Osteoblast (primary cell): ENCODE measurements at places on chromosomes 2 and 18. TPM values are rescaled to one million over a fixed set of nuclear protein-coding genes. Genes with fewer than 3 reads are reported as not detected.

LYG2 gene
- total RNA-seq = not detected in 2 replicates

SLC9A4 gene
- total RNA-seq = not detected in 2 replicates

PLCD4 gene
- 2.5 and 4.4 TPM in 2 replicates for total RNA-seq

CGREF1 gene
- 6.8 and 14.5 TPM in 2 replicates for total RNA-seq

ARHGAP15 gene
- total RNA-seq = 0.88 and 2.2 TPM in 2 replicates

SP5 gene
- total RNA-seq = not detected in 2 replicates

PPP1R7 gene
- 46.7 and 73.7 TPM in 2 replicates for total RNA-seq

NEU4 gene
- total RNA-seq = not detected in 2 replicates

AGXT gene
- not detected in 2 replicates for total RNA-seq

UGT1A3 gene
- total RNA-seq = not detected in 2 replicates

TMEM163 gene
- under 0.01 TPM in 1 of 2 replicates, not detected in the other for total RNA-seq

METTL4 gene
- 8.8 and 10.5 TPM in 2 replicates for total RNA-seq

SERPINB10 gene
- 0.29 TPM in 1 of 2 replicates, not detected in the other for total RNA-seq

ABCG8 gene
- not detected in 2 replicates for total RNA-seq

TGOLN2 gene
- total RNA-seq = 124 and 129 TPM in 2 replicates

IRS1 gene
- total RNA-seq = 24.5 and 27.9 TPM in 2 replicates

MORN2 gene
- 16.6 and 16.8 TPM in 2 replicates for total RNA-seq

ALPI gene
- not detected in 2 replicates for total RNA-seq

ANKRD30B gene
- total RNA-seq = 6.9 and 11.5 TPM in 2 replicates

PJVK gene
- total RNA-seq = 2.1 and 2.5 TPM in 2 replicates

CD8B2 gene
- total RNA-seq = not detected in 2 replicates

TUBB8B gene
- not detected in 2 replicates for total RNA-seq

GLI2 gene
- 3.8 and 10.1 TPM in 2 replicates for total RNA-seq

RFX8 gene
- total RNA-seq = 7.6 and 10.0 TPM in 2 replicates

CNDP1 gene
- total RNA-seq = not detected in 2 replicates

RESP18 gene
- total RNA-seq = not detected in 2 replicates

HOXD3 gene
- 1.1 and 2.1 TPM in 2 replicates for total RNA-seq

RNF25 gene
- 32.4 and 41.6 TPM in 2 replicates for total RNA-seq

DPP4 gene
- 192 and 256 TPM in 2 replicates for total RNA-seq

SCN7A gene
- total RNA-seq = not detected in 2 replicates

CDCA7 gene
- total RNA-seq = 0.59 and 1.1 TPM in 2 replicates

WDFY1 gene
- 74.6 and 83.4 TPM in 2 replicates for total RNA-seq

TMEM198 gene
- total RNA-seq = 1.1 and 1.5 TPM in 2 replicates

KIF5C gene
- 0.29 and 0.36 TPM in 2 replicates for total RNA-seq

RPRM gene
- total RNA-seq = 0.29 and 0.36 TPM in 2 replicates

MIB1 gene
- 56.9 and 64.4 TPM in 2 replicates for total RNA-seq

RUFY4 gene
- not detected in 2 replicates for total RNA-seq

SLC40A1 gene
- 10.9 and 13.6 TPM in 2 replicates for total RNA-seq

FOXD4L1 gene
- total RNA-seq = under 0.01 and 0.29 TPM in 2 replicates

SLC8A1 gene
- 77.2 and 82.9 TPM in 2 replicates for total RNA-seq

PHOSPHO2 gene
- 3.6 and 5.0 TPM in 2 replicates for total RNA-seq

C2orf15 gene
- 0.59 TPM in 1 of 2 replicates, not detected in the other for total RNA-seq

PLEKHH2 gene
- total RNA-seq = 18.8 and 19.2 TPM in 2 replicates

GPR45 gene
- total RNA-seq = not detected in 2 replicates

CPO gene
- not detected in 2 replicates for total RNA-seq

ABCB11 gene
- under 0.01 TPM in 1 of 2 replicates, not detected in the other for total RNA-seq

TMEM87B gene
- 33.7 and 38.9 TPM in 2 replicates for total RNA-seq

EVX2 gene
- under 0.01 TPM in 1 of 2 replicates, not detected in the other for total RNA-seq

DTNA gene
- total RNA-seq = 10.1 and 11.5 TPM in 2 replicates

SCN3A gene
- total RNA-seq = 0.59 and 0.72 TPM in 2 replicates

GALNT13 gene
- under 0.01 and 0.36 TPM in 2 replicates for total RNA-seq
